ENCODE measurements at places on chromosomes 2 and 18.
A peak's percentile ranks its signal among the peaks of the same experiment; 100 is the strongest.

DNA sequence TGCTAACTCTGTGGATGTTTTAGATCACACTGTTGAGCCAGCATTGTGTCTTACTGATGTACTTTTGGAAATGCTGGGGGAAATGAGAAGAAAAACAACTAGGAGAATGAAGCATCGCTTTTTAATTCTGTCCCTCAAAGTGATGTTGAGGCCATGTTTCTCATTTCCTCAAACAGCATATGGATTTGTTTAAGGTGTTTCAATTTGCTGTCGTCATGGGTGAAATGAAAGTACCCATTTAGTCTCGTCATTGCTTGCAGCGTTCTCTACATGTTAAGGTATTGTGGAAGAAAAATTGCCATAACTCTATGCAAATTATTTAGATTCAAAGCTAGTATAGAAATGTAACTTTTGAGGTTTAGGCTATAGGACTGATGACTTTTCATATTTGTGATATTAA, 151.3 kb downstream of the KCTD1 start:
- DNase-seq, result no peak

- DNase-seq, result no peak
These were observed 32.4 kb downstream of the IL18R1 start for GRCh38 chr2:102387763-102388546.

- peak; percentile 77 for DNase-seq
These were observed 411 bp downstream of the NARS1 start for GRCh38 chr18:57621246-57621604.

DNA sequence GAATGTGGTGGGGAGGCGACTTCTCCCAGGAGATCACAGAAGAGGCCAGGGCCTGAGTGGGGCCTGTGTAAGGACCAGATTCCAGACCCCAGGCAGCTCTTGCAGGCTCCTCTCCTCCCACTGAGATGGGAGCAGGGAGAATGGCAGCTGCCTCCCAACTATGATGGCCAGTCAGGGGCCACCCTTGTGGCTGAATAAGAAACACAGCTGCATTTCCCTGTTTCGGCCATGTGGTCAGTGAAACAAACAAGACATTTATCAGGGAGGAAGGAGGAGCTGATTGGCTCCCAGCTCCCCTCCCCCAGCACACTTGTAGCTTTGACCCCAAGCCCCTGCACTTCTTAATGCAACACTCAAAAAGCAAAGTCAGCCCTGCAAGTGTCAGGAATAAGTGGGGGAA, 143.5 kb downstream of the CELF4 start:
- no peak for DNase-seq

GRCh38 chr2:222780051-222780450, 80.8 kb upstream of the ACSL3 start:
- DNase-seq, result no peak

- no peak for DNase-seq
These were observed 436.5 kb downstream of the RND3 start for GRCh38 chr2:150051004-150051403.

- DNase-seq, result no peak
These were observed 8.9 kb downstream of the SULT1C2 start for GRCh38 chr2:108297436-108298141.

DNA sequence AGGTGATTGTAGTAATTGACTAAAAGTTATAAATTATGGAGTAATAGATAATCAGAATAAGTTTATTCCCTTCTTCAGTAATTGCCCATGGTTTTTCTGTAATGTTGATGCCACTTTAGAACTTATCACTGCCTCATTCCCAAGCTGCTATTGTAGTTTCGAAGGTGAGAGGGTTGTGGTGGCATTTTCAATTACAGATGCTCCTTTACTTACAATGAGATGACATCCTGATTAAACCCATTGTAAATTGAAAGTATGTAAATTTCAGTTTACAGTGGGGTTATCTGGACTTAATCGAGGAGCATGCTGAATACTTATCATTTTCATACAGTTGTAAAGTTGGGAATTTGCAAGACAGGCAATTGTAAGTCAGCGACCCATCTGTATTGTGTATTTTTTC, 2.9 kb downstream of the NDUFV2 start:
- DNase-seq, result no peak

GRCh38 chr2:19109518-19109917, 248.9 kb downstream of the OSR1 start:
- DNase-seq, result no peak

DNA sequence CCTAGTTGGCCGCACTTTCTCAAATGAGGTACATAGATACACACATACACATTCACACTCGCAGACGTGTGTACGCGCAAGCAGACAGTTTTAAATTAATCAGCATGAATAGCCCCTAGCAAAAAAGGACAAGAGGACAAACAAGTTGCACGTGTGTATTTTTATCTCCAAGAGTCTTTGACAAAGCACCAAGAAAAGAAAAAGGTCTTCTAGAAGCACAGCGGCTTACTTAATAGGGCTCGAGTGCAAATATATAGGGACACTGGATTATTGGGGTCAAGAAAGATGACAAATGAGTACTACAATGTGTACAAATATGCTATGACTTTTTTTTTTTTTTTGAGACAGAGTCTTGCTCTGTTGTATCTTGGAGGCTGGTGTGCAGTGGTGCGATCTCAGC, 1.7 kb upstream of the BCL2 start:
- DNase-seq, result no peak

- no peak for DNase-seq
These were observed 239.1 kb downstream of the KCNS3 start for GRCh38 chr2:18117592-18117991.

- DNase-seq, result no peak
These were observed 16.6 kb downstream of the RBMS1 start for GRCh38 chr2:160477032-160477431.

All from coronary artery (tissue), 2 donors.